Natural killer cell (primary cell): ENCODE measurements at places on chromosomes 13 and 19.

DNA sequence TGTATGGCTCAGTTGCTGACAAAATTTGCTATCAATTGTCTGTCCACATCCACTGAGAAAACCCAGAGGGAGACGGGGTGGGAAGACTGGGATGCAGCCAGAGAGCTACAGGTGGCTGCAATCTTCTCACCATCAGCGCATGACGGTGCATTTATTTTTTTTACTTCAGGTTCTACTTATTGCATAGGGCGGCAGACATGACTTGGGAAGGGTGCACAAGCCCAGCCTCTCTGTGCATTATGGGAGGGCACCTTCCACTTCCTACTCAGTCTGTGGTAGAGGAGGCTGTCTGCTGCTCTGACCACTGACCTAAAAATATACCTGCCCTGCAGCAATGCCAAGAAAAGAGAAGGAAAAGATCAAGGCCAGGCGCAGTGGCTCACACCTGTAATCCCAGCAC, 73.1 kb downstream of the ABCC4 start:
- DNase-seq: no peak

DNA sequence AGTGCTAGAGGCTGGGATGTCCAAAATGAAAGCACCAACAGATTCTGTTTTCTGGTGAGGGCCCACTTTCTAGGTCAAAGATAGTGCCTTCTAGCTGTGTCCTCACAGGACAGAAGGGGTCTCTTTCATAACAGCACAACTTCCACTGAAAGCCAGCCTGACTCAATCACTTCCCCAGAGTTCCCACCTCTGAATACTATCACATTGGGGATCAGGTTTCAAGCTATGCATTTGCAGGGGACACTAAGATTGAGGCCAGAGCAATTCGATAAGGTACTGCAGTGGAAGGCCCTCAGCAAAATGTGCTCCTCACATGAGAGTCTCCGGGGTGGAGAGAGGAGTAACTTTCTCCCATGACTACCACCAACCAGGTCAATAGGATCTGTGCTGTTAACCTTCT, 1501.5 kb downstream of the EFNB2 start:
- no peak for DNase-seq

GRCh38 chr19:5627395-5627904, 4.6 kb downstream of the SAFB start:
- no peak for DNase-seq

DNA sequence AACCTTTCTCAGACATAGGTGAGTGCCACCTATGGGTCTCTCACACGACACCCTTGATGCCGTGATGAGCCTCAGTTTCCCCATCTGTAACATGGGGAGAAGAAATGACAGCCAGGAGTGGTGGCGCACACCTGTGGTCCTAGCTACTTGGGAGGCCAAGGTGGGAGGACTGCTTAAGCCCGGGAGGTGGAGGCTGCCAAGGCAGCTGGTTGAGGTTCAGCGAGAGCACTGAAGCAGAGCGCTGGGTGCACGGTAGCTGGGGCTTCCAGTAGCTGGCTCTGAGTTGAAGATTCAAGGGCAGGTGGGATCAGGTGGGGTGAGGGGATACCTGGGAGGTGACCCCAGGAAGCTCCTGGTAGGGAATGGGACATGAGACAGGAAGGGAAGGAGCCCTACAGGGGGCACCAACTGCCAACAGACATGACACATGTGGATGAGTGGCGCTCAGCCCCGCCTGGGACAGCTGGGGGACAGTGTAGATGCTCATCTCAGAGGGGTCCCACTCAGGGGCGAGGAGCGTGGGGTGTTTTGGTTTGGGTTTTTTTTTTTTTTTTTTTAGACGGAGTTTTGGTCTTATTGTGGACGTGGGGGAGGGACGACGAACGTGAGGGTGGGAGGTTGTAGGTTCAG, 6.5 kb upstream of the SSBP4 start:
- DNase-seq: no peak

- no peak for DNase-seq
Measured at GRCh38 chr13:44816701-44817100, 172.6 kb downstream of the NUFIP1 start.
